A549 treated with Mapracorat at 1 μM for 4 hours (cell line): ENCODE measurements at places on chromosomes 6 and 20. TPM values are rescaled to one million over a fixed set of nuclear protein-coding genes. Genes with fewer than 3 reads are reported as not detected.

Gene PRSS16
- 2.8 to 3.5 TPM (median 2.9 TPM) in 5 replicates for total RNA-seq

Gene IMPG1
- not detected in 5 replicates for total RNA-seq

Gene ALDH8A1
- total RNA-seq: 0.07 to 0.25 TPM (median 0.16 TPM) in 5 replicates

Gene MATN4
- 0.09 to 0.26 TPM (median 0.15 TPM) in 4 of 5 replicates, not detected in the other for total RNA-seq

Gene CTAGE9
- total RNA-seq: not detected in 5 replicates

Gene PTPRA
- total RNA-seq: 33.7 to 41.1 TPM (median 38.3 TPM) in 5 replicates

Gene BMP2
- total RNA-seq: 0.20 to 0.45 TPM (median 0.33 TPM) in 5 replicates

Gene EFCAB8
- total RNA-seq: not detected in 5 replicates

Gene COQ3
- 9.4 to 12.6 TPM (median 11.5 TPM) in 5 replicates for total RNA-seq

Gene OGFRL1
- total RNA-seq: 4.7 to 6.5 TPM (median 5.6 TPM) in 5 replicates

Gene BCAS1
- total RNA-seq: 0.39 to 0.65 TPM (median 0.43 TPM) in 5 replicates

Gene ENPP1
- 1.1 to 1.5 TPM (median 1.4 TPM) in 5 replicates for total RNA-seq

Gene PTGIS
- 0.02 to 0.08 TPM in 2 of 5 replicates, not detected in the others for total RNA-seq

Gene HLA-F
- total RNA-seq: 3.5 to 6.1 TPM (median 4.9 TPM) in 5 replicates

Gene MUC21
- total RNA-seq: not detected in 5 replicates

Gene REM1
- total RNA-seq: 0.64 to 0.88 TPM (median 0.70 TPM) in 5 replicates

Gene STK35
- 11.1 to 13.0 TPM (median 11.8 TPM) in 5 replicates for total RNA-seq

Gene SNPH
- total RNA-seq: 3.1 to 4.9 TPM (median 4.0 TPM) in 5 replicates

Gene HAO1
- not detected in 5 replicates for total RNA-seq

Gene CNKSR3
- 6.1 to 7.8 TPM (median 7.4 TPM) in 5 replicates for total RNA-seq

Gene ULBP1
- 0.57 to 1.0 TPM (median 0.75 TPM) in 5 replicates for total RNA-seq

Gene KIF6
- 0.11 to 0.35 TPM (median 0.30 TPM) in 5 replicates for total RNA-seq

Gene VARS2
- 11.3 to 16.0 TPM (median 14.6 TPM) in 5 replicates for total RNA-seq

Gene GSTA2
- not detected in 5 replicates for total RNA-seq

Gene GJA1
- total RNA-seq: 48.0 to 68.2 TPM (median 62.3 TPM) in 5 replicates

Gene GNRH2
- 0.41 TPM in 1 of 5 replicates, not detected in the others for total RNA-seq

Gene TSPO2
- not detected in 5 replicates for total RNA-seq
